ENCODE measurements at places on chromosomes 2 and 18.

GRCh38 chr2:117936871-117937428 is 76.9 kb downstream of the CCDC93 start:
- no peak for DNase-seq

DNA sequence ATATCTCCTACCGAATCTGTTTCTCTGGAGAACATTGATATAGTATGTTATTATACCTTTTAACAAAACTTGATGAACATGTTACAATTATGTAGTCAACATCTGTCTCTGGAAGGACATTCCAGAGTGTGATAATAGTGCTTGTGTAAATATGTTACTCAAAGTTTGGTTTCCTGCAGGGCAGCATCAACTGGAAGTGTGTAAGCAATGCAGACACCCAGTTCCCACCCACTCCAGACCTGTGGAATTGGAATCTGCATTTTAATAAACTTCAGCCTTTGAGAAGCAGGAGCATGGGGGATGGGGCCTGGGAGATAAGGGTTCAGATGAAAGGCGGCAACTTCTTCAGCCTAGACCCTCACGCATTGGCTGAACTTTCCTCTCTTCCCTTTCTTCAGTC is 398.9 kb downstream of the RND3 start:
- DNase-seq = no peak

GRCh38 chr2:46314065-46314835 is 17.0 kb downstream of the EPAS1 start:
- no peak for DNase-seq

DNA sequence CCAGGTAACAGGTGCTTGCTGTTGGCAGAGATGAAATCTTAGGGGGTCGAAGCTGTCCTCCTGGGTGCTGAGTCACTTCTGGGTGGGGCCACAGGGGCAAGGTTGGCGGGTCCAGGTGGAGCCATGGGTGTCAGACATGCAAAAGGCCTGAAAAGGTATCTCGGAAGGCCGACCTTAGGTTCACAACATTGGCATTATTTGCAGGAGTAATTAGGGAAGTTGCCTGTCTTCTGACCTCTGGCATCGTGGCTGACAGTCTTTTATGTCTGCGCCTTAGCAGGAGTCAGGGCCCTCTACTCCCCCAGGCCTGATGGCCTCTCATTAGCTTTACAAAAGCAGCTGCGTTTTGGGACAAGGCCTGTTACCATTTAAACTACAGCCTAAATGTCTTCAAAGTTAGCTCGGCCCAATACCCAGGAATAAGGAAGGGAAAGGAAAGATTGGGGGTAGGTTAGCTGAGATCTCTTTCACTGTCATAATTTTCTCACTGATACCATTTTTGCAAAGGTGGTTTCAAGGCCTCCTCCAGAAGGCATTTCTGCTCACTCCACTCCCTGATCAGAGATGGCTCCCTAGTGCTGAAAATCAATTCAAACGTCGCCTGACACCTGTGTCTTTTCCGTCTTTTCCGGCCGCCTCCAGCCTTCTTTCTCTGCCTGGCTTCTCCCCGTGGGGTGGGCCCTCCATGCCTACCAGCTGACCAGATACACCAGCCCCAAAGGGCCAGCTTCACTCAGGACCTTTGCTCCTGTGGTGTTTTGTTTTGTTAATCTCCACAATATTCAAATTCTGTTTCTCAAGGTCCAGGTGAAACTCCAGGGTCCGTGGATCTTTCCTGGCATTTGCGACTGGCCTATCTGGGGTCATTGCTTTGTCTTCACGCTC is 90.8 kb downstream of the RHOB start:
- DNase-seq = no peak

- no peak for DNase-seq
These were observed 283.2 kb downstream of the INSIG2 start for GRCh38 chr2:118371515-118371914.

DNA sequence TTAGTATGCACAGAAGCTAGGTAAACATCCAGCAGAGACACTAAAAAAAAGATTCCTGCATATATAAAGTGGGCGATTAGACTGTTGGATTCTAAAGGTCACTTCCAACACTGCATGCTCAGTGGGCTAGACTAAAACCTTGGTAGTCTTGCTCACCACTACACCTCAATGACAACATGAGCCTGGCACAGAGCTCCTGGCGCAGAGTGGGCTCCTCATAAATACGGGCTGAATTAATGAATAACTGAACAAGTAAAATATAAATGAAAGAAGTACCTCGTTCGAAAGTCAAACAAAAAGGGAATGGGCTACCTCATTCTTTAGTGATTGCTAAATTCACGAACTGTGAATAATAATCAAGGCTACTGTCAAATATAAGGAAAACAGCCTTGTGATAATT is 185.3 kb downstream of the STK39 start:
- no peak for DNase-seq

- DNase-seq = no peak
These were observed 515.8 kb downstream of the GALR1 start for GRCh38 chr18:77765468-77765867.

GRCh38 chr18:3332376-3332775 is 70.4 kb downstream of the MYL12B start:
- no peak for DNase-seq

GRCh38 chr2:236254001-236254400 is 10.2 kb downstream of the ASB18 start:
- no peak for DNase-seq

DNA sequence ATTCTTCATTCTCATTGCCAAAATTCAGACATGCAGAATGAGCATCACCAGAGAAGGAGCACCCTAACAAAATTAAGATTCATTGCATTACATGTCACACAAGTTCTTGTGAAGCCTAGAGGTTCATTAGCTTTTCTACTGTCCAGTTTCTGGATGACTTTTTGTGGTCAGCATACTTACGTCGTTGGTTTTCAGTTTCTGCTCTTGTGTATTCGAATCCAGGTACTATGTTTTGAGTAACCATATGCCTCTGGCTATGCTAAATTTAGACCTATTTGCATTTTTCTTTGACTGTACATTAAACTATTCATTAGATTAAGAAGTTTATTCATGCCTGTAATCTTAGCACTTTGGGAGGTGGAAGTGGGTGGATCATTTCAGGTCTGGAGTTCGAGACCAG is 251.3 kb downstream of the PARD3B start:
- no peak for DNase-seq

GRCh38 chr2:36357847-36358659 is 2.5 kb downstream of the CRIM1 start:
- no peak for DNase-seq

DNA sequence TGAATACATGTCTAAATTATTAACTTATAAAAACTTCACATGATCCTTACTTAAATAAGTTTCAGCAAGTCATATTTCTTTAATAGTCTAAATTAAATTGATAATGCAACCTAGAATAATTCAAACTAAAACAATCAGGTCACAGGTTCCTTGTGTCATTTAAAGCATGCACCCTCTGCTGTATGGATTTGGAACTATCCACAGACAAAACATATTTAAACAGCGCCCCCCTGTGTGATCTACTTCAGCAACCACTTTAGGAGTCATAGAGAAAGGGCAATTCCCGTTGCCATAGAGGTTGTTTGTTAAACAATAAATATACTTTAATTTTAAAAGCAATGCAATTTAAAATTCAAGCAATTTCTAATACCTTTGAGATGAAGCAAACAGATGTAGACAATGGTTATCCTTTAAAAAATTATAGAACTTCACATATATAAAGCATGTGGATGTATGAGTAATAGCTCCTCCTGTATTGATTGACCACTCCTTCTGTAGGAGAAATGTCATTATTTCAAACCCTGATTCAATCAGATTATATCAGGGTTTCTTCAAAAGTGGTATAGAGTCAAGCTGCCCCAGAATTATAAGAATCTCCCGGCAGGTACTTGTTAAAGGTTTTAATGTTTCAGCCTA is 21.2 kb downstream of the GRB14 start:
- no peak for DNase-seq

GRCh38 chr2:240473211-240473610 is 37.7 kb downstream of the GPC1 start:
- DNase-seq = no peak

- DNase-seq = no peak
These were observed 84.3 kb upstream of the CRIM1 start for GRCh38 chr2:36271266-36271665.

DNA sequence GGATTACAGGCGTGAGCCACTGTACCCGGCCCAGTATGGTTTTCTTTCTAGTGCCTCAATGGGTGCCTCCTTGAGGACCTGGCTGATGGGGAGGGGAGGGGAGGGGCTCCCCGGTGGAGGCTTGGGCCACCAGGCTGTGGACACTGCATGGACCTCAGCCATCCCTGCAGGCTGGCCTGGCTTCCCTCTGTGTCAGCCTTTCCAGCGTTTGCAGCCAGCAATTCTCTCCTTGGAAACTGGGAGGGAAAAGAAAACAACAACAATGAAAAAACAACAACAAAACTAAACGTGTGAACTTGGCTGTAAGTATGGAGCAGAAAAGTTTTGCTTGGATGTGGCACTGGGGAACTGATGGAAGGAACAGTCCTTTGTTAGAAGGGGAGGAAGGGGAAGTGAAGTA is 159.3 kb downstream of the GLI2 start:
- no peak for DNase-seq

DNA sequence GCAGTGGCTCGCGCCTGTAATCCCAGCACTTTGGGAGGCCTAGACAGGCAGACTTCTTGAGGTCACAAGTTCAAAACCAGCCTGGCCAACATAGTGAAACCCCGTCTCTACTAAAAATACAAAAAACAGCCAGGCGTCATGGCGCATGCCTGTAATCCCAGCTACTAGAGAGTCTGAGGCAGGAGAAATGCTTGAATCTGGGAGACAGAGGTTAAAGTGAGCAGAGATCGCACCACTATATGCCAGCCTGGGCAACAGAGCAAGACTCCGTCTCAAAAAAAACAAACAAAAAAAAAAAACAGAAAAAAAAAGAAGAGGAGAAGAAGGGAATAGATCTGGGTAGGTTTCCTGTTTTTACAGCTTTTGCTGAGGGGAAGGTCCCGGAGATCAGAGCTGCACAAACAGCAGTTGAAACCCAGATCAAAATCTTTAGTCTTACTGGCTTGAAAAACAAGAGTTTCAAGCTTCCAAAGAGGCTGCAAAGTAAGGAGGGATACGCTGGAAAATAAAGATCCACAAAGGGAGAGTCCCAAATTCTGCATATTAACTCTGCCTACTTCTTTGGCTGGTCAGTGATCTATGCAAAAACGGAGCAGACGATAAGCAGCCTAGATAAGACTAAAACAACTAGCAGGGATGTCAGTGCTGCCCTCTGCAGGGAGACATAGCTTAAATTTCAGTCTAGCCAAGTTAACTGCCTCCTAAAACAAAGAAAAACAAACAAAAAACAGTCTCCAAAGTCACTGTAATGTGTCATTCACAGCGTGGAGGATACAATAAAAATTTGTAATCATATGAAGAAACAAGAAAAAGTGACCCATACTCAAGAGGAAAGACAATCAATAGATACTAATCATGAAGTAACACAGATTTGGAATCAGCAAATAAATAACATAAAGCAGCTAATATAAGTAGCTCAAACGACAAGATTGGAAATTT is 74.1 kb downstream of the TLK1 start:
- DNase-seq = peak; percentile 4

DNA sequence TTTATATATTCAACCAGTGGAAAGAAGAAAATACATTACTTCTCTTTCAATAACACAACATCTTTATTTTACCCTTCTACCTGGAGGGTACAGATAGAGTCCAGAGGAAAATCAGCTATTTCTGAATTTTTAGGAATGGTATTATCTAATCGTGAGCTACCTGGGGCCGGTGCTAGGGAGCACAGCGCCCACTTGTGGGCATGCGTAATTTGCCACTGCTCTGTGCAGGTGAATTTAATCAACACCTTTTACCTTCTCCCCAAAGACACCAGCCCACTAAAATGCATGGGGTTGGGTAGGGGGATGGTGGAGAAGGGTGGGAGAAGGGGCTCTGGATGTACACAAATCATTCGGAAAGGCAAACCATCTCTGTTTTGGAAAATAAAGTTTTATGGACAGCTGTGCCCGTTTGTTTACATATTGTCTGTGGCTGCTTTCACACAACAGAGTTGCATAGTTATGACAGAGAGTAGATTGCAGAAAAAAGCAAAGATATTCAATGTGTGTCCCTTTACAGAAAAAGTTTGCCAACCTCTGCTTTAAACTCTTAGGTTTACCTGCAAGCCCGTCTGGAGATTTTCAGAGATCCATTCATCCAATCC is 51.5 kb upstream of the DCC start:
- DNase-seq = no peak

DNA sequence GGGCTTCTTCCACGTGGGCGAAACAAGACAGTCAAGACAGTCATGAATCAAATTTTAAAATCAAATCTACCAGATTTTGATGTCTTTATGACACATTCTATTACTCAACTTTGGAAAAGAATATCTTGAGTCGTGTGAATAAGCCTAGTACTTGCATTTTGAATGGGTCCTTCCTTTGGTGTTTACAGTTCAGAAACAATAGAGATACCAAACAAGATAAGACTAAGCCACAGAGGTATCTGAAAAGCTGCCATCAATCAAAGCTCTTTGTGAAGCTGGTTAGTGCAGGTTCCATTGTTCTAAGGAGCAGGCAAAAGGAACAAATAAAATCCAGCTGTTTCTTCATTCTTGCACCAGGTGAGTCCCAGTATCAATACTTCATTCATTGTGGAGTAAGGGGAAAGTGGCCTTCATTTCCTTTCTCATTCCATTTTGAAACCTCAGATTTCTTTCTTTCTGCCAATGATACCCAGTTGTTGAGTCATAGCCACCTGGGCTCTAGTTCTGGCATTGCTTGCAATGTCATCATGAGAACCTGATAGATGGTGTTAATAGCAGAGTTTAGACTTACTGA is 151.7 kb upstream of the L3MBTL4 start:
- no peak for DNase-seq

- no peak for DNase-seq
These were observed 39.5 kb upstream of the SCLY start for GRCh38 chr2:238021327-238021726.

DNA sequence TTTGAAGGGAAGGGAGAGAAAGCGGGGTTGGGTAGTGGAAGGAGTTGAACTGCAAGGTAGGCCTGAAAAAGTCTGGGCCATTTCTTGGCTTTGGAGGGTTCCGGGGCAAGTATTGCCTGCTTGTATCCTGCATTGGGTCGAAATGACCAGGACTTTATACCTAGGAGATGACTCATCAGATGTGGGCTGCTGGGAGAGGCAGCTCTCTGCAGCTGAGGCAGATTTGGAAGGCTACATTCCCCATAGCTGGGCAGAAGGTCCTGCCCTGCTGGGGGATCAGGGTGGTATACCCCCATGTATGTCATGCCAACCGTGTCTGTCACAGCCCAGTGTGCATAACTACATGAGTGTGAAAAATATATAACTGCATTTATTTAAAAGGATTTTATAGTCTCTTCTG is 171.8 kb upstream of the SPRED2 start:
- DNase-seq = no peak

All from CD14-positive monocyte (primary cell).